ENCODE measurements at places on chromosomes 7 and 10.

DNA sequence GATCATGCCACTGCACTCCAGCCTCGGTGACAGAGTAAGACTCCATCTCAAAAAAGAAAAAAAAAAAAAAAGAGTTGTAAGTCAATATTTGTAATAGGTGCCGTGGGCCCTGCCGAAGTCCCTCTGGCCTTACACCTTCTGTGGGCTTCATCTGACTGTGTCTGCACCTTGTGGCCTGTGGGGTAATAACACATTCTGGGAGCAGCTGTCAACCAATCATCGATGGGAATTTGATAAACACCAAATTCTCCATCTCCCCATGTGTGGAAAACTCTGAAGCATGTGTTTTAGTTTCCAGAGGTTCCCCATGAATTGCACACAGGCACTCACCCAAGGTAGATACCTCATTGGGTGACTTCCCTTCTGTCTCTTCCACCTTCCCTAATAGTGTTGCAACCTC, 10.8 kb downstream of the ZNF394 start:
- DNase-seq: no peak

GRCh38 chr7:7908622-7909145, 59.9 kb upstream of the GLCCI1 start:
- DNase-seq: no peak

DNA sequence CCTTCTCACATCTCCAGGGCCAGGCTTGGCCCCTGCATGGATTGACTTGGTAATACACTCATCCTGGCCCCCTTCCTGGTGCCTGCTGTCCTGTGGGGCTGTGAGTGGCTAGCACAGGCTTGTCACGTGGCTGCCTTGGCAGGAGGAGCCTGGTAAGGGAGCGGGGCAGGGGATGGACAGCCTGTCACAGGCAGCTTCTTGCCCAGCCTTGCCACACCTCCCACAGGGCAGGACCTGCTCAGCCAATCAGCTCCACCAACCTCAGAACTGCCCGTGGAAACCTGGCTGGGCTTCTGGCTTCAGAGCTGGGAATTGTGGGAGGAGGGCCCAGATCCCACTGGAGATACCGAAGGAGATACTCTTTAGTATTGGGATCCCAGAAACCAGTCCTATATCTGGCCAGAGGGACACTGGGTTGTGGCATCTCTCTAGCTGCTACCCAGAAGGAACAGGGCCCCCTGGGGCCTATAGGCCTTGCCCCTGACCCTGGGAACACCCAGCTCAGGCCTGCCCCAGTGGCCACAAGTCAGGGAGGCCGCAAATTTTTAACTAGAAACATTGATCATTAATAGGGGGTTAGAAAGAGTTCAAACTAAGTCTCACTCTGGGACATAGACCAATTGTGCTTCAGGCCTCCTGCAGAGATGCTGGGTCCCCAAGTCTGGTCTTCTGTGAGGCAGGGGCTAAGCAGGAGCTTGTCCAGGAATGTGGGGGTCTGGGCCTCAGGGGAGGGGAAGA, at the start of gene HOGA1:
Gene HOGA1, plus strand, starts transcription at position 330 of the 738 bp plus-strand sequence. Its CDS starts 315 bp downstream, at position 645.
- no peak for DNase-seq

DNA sequence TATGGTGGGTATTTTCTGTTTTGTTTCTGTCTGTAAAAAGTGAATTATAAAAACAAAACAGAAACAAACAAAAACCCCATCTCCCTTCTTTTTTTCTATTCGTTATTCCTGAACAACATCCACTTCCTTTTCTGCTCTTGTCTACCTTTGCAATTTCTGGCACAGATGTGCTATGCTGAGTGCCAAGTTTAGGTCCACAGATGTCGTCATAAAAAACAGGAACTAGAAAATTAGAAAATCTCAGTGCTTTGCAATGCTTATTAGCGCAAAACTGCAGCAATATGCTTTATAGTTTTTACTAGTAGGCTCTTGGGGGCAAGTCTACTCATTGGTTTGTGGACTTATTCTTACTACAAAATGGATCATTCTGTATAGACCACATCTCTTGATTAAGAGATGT, 94.2 kb upstream of the PRKCQ start:
- DNase-seq: no peak

- DNase-seq: no peak
Observed at GRCh38 chr10:111240348-111240747, 163.5 kb downstream of the ADRA2A start.

- DNase-seq: no peak
Observed at GRCh38 chr7:151416941-151417315, 7.1 kb upstream of the WDR86 start.

DNA sequence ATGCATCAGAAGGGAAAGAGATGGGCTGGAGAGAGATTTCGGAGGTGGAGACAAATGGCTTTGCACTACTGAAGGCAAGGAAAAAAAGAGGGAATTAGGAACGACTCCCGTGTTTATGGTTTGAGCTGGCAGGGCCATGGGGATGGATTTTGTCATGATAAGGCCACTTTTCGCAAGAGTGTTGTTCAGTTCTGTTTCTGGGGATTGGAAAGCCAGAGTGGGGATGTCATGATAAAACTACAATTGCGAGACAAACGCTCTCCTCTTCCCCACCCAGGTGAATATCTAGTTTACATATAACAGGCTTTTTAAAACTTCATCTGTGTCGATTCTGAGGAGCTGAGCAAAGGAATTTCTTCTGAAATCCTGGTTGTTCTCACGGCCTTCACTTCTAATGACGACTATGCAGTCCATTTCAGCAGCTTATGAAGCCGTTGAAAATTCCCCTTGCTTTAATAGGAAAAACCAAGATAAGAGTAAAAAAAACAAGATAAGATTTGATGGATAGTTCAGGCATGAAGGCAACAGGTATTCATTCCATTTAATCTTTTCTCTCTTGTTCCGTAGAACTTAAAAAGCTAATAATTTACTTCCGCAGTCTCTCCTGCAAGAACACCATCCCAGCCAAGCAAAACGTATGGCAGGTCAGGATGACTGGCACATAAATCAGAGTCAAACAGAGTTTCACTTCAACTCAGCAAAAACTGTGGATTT, 245.6 kb upstream of the PITRM1 start:
- DNase-seq: no peak

DNA sequence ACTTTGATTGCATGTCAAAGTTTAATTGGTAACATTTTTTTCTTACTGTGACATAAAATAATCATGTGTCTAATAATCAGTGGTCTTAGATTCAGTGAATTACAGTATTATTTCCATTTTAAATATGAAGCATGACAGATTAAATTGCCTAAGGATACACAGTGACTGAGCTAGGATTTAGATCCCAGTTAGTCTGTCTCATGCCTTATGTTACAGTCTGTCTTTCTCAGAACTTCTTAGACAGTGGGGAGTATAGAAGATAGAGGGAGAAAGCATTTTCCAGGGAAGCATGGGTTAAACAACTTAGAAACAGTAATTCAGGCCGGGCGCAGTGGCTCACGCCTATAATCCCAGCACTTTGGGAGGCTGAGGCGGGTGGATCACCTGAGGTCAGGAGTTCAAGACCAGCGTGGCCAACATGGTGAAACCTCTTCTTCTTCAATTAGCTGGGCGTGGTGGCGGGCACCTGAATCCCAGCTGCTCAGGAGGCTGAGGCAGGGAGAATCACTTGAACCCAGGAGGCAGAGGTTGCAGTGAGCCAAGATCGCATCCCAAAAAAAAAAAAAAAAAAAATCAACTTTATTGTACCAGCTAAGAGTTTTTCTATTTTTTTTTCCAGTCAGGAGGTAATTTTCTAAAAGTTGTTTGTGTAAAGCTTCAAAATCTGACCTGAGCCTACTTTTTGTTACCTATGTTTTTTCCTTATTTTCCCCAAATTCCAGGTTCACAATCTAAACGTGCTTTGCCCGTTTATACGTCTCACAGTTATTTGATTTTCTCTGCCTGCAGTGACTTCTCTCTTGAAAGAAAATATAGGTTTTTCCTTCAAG, 3.3 kb downstream of the CASD1 start:
- DNase-seq: no peak

DNA sequence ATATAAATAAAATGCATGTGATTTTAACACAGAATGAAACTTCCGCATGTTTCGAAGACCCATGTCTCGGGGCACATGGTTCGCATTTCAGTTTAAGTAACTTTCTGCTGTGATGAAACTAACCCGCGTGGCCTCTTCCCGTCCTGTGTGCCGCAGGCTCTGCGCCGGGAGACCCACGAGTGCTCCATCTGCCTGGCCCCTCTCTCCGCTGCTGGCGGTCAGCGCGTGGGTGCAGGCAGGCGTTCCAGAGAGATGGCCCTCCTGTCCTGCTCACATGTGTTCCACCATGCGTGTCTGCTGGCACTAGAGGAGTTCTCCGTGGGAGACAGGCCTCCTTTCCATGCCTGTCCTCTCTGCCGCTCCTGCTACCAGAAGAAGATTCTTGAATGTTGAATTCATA, 35.7 kb downstream of the RNF32 start:
- no peak for DNase-seq

- DNase-seq: no peak
Observed at GRCh38 chr7:81810476-81811155, 40.8 kb upstream of the HGF start.

- DNase-seq: no peak
Observed at GRCh38 chr10:178208-178607, 43.0 kb downstream of the ZMYND11 start.

- no peak for DNase-seq
Observed at GRCh38 chr10:48836605-48837004, 103.0 kb downstream of the LRRC18 start.

DNA sequence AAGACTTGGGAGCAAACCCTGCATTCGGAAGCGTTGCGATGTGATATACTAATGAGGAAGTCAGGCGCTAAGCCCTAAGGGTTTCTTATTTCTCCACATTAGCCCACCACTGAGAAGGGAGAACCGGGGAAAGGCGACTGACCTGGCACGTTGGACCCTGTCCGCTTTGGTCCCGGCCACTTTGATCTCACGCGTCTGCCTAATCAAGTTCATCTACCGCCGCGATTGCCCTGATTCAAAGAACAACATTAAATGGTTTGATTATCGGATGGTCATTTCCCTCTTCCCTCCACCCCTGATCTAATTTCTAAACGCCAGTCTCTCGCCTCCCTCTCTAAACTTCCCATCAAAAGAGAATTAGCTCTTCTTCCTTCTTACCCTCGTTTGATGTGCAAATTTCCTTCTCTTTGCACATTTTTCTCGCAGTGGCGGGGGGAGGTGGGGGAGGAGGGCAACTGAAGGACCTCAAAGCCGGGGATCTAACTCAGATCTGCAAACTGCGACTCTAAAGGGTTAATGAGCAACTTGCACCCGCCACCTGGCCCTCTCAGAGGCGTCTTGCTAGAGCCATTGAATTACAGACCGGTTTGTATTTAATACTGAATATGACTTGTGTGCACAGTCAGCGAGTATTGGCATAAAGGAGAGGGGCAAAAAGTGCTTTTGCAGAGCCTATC, 687 bp upstream of the DKK1 start:
- DNase-seq: no peak

DNA sequence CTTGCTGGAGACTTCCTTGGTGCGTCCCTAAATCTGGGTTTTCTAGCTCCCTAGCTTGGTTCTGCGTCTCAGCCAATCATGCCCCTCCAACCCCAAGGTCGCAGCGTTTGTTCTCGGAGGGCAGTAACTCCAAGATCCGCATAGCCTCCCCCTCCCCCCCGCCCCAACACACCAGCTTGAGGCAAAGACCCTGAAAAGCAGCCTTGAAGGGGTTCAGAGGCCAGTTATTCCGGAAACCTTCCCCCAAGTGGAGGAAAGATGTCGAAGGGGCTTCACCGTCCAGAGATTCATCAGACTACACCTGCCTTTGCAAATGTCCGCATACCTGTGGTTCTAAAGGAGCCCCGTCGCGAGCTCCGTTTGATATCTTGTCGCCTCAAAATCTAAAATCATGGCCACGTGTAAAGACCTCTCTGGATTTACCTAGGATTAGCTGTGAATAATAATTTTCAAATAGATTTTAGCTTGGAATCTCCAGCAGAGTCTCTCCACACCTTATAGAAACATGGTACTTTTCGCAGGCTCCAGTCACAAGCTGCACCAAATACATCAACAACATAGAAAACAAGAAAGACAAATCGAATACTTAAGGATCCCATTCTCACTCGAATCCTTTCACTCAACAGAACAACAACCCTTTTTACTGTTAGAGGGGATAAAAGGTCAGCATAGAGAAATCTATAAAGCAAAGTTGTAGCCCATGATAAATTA, 7.9 kb downstream of the DLX6 start:
- no peak for DNase-seq

- no peak for DNase-seq
Observed at GRCh38 chr10:49614242-49615198, 683 bp downstream of the CHAT start.

- no peak for DNase-seq
Observed at GRCh38 chr7:114160925-114161324, 242.1 kb upstream of the PPP1R3A start.

DNA sequence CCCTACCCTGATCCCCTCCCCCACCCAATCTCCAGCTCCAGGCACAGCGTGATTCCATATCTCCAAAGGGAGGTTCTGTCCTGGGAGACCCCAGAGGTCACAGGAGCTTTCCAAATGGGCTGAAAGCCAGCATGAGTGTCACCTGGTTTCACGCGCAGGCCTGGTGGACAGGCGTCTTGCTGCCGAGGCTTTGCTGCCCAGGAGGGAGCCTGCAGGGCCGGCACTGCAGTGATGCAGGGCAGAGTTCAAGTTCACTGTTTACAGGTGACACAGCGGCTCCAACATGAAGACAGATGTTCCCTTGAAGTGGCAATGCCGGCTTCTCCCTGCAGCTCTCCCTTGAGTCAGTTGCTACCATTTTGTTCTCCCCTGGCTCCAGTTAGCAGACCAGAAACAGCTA, 104.3 kb downstream of the TCERG1L start:
- DNase-seq: no peak

GRCh38 chr10:11180228-11180627, 162.6 kb downstream of the CELF2 start:
- no peak for DNase-seq

DNA sequence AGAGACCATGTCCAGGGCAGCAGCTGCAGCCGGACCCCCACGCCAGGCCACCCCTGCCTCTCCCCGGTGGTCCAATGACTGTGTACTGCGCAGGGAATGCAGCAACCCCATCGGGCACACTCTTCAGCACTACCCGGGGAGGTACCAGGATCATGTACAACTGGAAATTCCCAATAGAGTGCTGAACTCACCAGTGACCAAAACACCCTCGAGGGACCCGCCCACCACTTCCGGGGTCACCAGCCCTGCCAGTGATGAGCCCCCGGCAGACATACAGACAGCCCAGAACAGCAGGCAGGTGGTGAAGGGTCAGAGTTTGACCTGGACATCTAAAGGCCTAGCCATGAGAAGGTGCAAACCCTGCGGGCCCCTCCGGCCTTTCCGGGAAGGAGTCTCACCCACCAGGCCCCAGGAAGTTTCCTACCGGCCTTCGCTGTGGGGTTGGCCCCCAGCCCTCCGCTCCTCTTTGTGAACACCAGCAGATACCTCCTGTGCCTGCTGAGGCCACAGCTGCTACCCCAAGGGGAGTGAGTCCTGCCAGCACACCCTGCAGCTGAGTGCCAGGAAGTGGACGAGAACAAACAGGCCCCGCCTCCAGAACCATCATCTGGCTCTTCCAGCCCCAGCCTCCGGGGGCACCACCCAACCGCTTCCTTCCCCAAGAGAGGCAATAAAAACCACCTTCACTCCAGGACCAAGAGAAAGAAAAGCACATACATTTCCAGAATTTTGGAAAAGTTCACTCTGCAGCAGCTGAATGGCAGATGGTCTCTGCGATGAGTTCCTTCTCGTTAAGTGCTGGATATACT, 5.0 kb upstream of the ANKRD61 start:
- peak; percentile 31 for DNase-seq
